Naive thymus-derived CD8-positive, alpha-beta T cell (primary cell): ENCODE measurements at places on chromosomes 7 and 10.

- no peak overlapping the region for H3K4me3 ChIP-seq
- H3K27ac ChIP-seq: no peak overlapping the region
- H3K27me3 ChIP-seq: no peaks in the 10 kb centered on the region
- H3K4me1 ChIP-seq: no peaks in the 10 kb centered on the region
These were observed 162.8 kb upstream of the ZMIZ1 start for GRCh38 chr10:78905957-78906308.

- DNase-seq: no peak
- H3K4me1 ChIP-seq: no peaks in the 10 kb centered on the region
- H3K27me3 ChIP-seq: no peaks in the 10 kb centered on the region
- no peaks in the 10 kb centered on the region for H3K36me3 ChIP-seq
- H3K4me3 ChIP-seq: no peak overlapping the region
These were observed 60.1 kb upstream of the ARID5B start for GRCh38 chr10:61841338-61841875.

DNA sequence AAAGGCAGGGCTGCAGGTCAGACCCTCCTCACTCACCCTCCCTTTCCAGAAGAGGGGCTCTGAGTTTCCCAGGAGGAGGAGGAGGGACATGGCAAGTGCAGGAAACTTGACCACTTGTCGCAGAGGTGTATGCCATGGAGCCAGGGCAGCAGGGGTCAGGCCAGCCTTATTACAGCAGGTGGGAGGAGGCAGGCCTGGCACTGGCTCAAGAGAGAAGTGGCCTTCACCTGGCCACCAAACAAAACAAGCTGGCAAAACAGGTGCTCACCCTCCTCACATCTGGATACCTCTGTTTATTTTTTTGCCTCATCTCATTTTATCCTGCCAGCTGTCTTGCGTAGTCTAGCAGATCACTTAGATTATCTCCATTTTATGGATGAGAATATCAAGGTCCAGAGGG is 12.5 kb downstream of the COL13A1 start:
- peaks cover 6% of the 10 kb centered on the region for H3K27me3 ChIP-seq
- DNase-seq: no peak
- peaks cover 7% of the 10 kb centered on the region for H3K4me1 ChIP-seq
- H3K36me3 ChIP-seq: no peaks in the 10 kb centered on the region
- no peak overlapping the region for H3K27ac ChIP-seq

DNA sequence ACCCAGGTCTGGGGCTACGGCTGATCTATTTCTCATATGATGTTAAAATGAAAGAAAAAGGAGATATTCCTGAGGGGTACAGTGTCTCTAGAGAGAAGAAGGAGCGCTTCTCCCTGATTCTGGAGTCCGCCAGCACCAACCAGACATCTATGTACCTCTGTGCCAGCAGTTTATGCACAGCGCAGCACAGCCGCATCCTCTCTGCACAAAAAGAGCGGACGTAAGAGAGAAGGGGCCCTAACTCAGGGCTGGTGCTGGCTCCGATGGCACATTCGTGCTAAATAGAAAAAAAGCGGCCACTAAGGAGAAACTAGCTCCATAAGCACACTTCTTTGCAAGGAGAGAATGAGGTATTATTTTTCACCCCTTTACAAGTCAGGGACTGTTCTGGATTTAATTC is 28.3 kb upstream of the PRSS1 start:
- no peaks in the 10 kb centered on the region for H3K27me3 ChIP-seq
- DNase-seq: no peak
- no peaks in the 10 kb centered on the region for H3K36me3 ChIP-seq
- peak overlapping the region; percentile 70 for H3K27ac ChIP-seq
- H3K4me1 ChIP-seq: peaks cover 48% of the 10 kb centered on the region

- H3K27me3 ChIP-seq: no peaks in the 10 kb centered on the region
- no peak overlapping the region for H3K4me3 ChIP-seq
- H3K27ac ChIP-seq: no peak overlapping the region
- no peak for DNase-seq
These were observed 18.0 kb downstream of the FAM204A start for GRCh38 chr10:118324140-118324539.

DNA sequence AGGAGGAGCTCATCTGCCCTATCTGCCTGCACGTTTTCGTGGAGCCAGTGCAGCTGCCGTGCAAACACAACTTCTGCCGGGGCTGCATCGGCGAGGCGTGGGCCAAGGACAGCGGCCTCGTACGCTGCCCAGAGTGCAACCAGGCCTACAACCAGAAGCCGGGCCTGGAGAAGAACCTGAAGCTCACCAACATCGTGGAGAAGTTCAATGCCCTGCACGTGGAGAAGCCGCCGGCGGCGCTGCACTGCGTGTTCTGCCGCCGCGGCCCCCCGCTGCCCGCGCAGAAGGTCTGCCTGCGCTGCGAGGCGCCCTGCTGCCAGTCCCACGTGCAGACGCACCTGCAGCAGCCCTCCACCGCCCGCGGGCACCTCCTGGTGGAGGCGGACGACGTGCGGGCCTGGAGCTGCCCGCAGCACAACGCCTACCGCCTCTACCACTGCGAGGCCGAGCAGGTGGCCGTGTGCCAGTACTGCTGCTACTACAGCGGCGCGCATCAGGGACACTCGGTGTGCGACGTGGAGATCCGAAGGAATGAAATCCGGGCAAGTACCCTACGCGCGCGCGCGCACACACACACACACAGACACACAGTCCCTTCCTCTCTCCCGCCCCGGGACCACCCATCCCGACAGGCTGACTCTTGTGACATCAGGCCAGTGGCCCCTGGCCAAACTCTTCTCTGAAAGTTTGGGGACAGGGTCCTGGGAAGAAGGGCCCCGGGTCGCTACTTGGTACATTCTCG is 538 bp downstream of the TRIM8 start:
- H3K4me3 ChIP-seq: peak overlapping the region; percentile 97
- H3K36me3 ChIP-seq: no peaks in the 10 kb centered on the region
- H3K4me1 ChIP-seq: peaks cover 40% of the 10 kb centered on the region

GRCh38 chr10:130742941-130743675 is 568.4 kb downstream of the TCERG1L start:
- H3K4me3 ChIP-seq: no peak overlapping the region
- no peak overlapping the region for H3K27ac ChIP-seq

DNA sequence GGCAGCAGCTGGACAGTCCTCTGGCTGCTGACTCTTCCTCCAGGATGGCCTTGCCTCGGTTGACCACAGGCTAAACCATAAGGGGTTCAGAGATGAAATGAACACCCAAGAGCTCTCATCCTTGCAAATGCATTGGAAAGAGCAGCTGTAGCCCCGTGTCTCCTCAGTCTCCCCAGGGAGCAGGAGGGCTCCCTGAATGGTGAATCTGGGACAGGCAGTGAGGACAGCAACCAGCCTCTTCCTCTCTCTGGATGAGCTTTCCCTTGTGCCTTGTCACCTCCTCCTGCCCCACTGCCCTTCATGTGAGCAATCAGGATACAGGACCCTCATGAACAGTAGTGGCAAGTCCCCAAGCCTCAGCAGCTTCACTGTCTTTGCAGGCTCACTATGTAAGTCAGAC is 23.9 kb upstream of the GDF10 start:
- H3K36me3 ChIP-seq: peaks cover 3% of the 10 kb centered on the region
- H3K4me1 ChIP-seq: peaks cover 26% of the 10 kb centered on the region
- H3K27me3 ChIP-seq: no peaks in the 10 kb centered on the region
- no peak for DNase-seq
- H3K4me3 ChIP-seq: no peak overlapping the region

- H3K4me3 ChIP-seq: no peak overlapping the region
- no peaks in the 10 kb centered on the region for H3K4me1 ChIP-seq
- H3K27me3 ChIP-seq: peaks cover 18% of the 10 kb centered on the region
- peaks cover 4% of the 10 kb centered on the region for H3K36me3 ChIP-seq
These were observed 220.1 kb upstream of the RNF32 start for GRCh38 chr7:156420496-156420895.

- peaks cover 6% of the 10 kb centered on the region for H3K36me3 ChIP-seq
- no peak overlapping the region for H3K27ac ChIP-seq
- no peak overlapping the region for H3K4me3 ChIP-seq
- DNase-seq: no peak
- H3K27me3 ChIP-seq: peaks cover 2% of the 10 kb centered on the region
These were observed 348.3 kb downstream of the GPR158 start for GRCh38 chr10:25522946-25523608.

DNA sequence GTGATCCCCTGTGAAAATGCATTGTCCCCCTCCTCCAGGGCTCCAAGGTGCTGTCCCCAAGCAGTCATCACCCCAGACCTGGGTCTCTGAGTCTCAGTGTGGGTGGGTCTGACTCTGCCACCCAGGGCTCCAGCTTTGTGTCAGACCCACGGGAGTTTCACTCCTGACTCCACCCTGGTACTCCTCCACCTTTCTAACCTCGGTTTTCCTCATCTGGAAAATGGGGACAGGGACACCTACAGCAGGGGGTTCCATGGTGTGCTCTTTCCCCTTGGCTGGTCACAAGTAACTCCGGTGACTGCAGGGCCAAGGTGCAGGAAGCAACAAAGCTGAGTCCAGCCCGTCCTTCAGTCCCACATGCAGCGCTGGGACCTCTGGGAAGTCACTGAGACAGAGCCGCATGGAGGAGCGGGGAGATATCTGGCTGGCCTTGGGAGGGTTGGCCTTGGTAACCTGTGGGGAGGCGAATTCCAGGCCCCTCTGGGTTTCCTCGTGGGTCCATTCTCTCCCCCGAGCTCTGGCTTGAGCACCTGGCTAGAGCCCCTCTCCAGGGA is 41.8 kb upstream of the RABGEF1 start:
- H3K4me3 ChIP-seq: no peak overlapping the region
- DNase-seq: no peak
- no peaks in the 10 kb centered on the region for H3K4me1 ChIP-seq
- peaks cover 2% of the 10 kb centered on the region for H3K36me3 ChIP-seq
- H3K27ac ChIP-seq: no peak overlapping the region

GRCh38 chr10:73782749-73783085 is 869 bp downstream of the CHCHD1 start:
- peak overlapping the region; percentile 100 for H3K27ac ChIP-seq
- H3K27me3 ChIP-seq: no peaks in the 10 kb centered on the region
- H3K36me3 ChIP-seq: no peaks in the 10 kb centered on the region
- H3K4me3 ChIP-seq: peak overlapping the region; percentile 97

- H3K27ac ChIP-seq: no peak overlapping the region
- H3K27me3 ChIP-seq: no peaks in the 10 kb centered on the region
- no peak for DNase-seq
- H3K4me3 ChIP-seq: no peak overlapping the region
- no peaks in the 10 kb centered on the region for H3K36me3 ChIP-seq
These were observed 135.0 kb downstream of the RTKN2 start for GRCh38 chr10:62133618-62134017.

DNA sequence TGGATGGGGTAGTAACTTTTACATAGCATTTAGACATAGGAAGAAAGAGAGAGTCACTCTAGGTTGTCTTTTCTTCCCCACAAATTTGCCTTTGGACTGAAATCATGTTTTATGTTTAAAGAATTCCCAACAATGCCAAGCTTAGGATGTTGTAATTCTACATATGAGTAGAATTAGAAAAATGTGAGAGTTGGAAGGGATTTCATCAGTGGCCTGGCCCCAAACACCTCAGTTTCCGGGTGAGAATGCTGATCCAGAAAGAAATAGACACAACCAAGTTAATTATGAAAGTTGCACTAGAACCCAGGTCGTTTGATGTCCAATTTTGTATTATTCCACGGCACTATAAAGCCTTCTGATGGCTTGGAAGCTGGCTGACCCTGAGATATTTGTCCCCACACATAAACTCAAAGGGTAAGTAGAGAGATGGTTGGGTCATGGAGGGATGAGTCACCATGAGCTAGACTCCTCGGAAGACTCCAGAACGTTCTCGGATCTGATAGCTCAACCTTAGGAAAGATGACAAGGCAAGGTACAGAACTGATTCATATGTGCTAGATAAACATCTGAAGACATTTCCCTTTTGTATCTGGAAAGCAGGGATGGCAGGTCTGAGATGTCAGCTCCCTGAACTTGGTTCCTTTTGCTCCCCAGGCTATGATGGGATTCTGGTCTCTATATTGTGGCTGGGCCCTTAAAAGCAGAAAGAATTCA is 48.8 kb upstream of the SLC35B4 start:
- no peaks in the 10 kb centered on the region for H3K36me3 ChIP-seq
- no peak overlapping the region for H3K27ac ChIP-seq
- peaks cover 33% of the 10 kb centered on the region for H3K27me3 ChIP-seq
- H3K4me3 ChIP-seq: no peak overlapping the region
- no peak for DNase-seq

GRCh38 chr7:155533120-155533826 is 13.1 kb downstream of the CNPY1 start:
- no peaks in the 10 kb centered on the region for H3K36me3 ChIP-seq
- no peak overlapping the region for H3K27ac ChIP-seq

GRCh38 chr10:60820093-60820754 is 41.9 kb downstream of the CDK1 start:
- H3K4me1 ChIP-seq: peaks cover 7% of the 10 kb centered on the region
- no peaks in the 10 kb centered on the region for H3K36me3 ChIP-seq
- H3K27ac ChIP-seq: no peak overlapping the region
- no peaks in the 10 kb centered on the region for H3K27me3 ChIP-seq

GRCh38 chr10:99303899-99304861 is 25.0 kb upstream of the CNNM1 start:
- peaks cover 1% of the 10 kb centered on the region for H3K27me3 ChIP-seq
- no peaks in the 10 kb centered on the region for H3K4me1 ChIP-seq
- H3K4me3 ChIP-seq: no peak overlapping the region
- DNase-seq: no peak
- no peaks in the 10 kb centered on the region for H3K36me3 ChIP-seq

DNA sequence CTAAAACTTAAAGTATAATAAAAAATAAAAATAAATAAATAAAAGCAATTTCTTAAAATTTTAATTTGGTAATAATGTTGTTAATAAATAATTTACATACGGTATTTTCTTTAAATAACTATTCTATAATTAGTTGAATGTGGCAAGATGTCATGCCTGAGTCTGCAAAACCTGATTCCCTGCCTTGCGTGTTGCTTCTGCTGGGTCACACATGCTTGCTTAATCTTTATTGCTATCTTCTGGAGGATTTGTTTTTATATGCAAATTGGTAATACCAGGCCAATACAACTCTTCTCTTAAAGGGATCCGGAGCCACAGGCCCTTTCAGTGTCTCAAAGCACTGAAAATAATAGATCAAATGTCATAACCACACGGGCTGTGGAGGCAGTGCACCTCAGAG is 59.4 kb upstream of the ABCB5 start:
- no peak overlapping the region for H3K27ac ChIP-seq
- H3K4me1 ChIP-seq: no peaks in the 10 kb centered on the region
- no peaks in the 10 kb centered on the region for H3K36me3 ChIP-seq
- no peak for DNase-seq

DNA sequence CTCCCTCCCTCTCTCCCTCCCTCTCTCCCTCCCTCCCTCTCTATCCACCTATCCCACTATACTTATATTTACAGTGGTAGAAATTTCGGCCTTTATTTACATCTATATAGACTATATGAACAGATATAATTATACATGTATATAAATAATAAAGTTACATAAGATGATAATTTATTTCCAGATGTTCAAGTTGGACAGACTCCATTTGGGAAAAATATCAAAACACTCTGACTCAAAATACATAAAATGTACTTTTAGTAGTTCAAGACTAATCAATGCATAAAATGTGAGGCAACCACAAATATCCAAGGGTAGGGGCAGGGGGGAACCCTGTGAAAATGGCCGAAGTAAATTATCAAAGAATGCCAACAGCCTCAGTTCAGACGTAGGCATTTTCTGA is 203.0 kb downstream of the FANK1 start:
- DNase-seq: no peak
- H3K4me3 ChIP-seq: no peak overlapping the region
- no peaks in the 10 kb centered on the region for H3K36me3 ChIP-seq

GRCh38 chr7:102024005-102024768 is 206.8 kb downstream of the CUX1 start:
- no peak for DNase-seq
- H3K4me1 ChIP-seq: peaks cover 17% of the 10 kb centered on the region
- H3K36me3 ChIP-seq: peaks cover 26% of the 10 kb centered on the region
- H3K27ac ChIP-seq: no peak overlapping the region
